Ascending aorta (tissue), 2 donors: ENCODE measurements at places on chromosomes 1 and 21.

DNA sequence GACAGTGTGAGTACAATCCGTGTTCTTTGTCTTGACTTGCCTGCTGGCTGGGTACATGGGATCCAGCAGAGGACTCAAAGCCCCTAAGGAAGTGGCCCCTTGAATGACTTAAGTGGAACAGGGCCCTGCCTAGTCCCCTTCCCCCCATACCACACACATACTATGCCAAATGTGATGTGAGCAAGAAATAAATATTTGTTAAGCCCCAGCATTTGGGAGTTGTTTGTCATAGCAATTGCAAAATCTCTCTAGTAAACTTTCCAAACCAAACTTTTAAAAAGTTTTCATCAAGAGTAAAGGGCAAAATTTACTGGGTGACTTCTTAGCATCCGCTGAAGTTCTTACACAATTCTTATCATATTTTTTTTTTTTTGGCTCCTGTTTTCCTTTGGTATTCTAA is 32.5 kb upstream of the CACHD1 start:
- DNase-seq: no peak

DNA sequence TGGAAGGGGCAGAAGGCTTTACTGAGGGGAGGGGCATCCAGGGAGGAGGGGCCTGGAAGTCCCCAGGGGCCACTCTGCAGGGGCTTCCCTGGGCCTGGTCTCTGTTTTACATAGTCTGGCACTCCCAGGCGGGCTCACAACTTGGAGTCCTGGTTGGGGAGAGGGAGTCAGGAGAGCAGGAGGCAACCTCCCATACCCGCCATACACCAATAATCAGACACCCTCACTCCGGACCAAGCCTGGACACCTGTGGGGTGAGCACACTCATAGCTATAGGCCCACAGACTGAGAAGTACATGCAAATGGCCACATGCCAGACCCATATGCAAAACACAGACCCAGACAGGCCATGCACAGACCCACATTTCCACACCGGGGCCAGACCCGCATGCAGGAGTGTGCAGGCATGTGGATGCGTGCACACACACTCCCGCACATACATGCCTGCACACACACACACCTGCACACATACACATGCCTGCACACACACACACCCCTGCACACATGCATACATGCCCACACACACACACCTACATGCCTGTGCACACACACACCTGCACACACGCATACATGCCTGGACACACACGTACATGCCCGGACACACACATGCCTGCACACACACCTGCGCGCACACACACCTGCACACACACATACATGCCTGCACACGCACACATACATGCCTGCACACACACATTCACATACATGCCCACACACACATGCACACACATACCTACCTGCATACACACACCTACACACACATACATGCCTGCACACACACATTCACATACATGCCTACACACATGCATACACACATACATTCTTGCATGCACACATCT is 89.5 kb upstream of the RUNX3 start:
- no peak for DNase-seq

GRCh38 chr1:115330480-115331013 is 7.5 kb downstream of the NGF start:
- DNase-seq: peak; percentile 33

DNA sequence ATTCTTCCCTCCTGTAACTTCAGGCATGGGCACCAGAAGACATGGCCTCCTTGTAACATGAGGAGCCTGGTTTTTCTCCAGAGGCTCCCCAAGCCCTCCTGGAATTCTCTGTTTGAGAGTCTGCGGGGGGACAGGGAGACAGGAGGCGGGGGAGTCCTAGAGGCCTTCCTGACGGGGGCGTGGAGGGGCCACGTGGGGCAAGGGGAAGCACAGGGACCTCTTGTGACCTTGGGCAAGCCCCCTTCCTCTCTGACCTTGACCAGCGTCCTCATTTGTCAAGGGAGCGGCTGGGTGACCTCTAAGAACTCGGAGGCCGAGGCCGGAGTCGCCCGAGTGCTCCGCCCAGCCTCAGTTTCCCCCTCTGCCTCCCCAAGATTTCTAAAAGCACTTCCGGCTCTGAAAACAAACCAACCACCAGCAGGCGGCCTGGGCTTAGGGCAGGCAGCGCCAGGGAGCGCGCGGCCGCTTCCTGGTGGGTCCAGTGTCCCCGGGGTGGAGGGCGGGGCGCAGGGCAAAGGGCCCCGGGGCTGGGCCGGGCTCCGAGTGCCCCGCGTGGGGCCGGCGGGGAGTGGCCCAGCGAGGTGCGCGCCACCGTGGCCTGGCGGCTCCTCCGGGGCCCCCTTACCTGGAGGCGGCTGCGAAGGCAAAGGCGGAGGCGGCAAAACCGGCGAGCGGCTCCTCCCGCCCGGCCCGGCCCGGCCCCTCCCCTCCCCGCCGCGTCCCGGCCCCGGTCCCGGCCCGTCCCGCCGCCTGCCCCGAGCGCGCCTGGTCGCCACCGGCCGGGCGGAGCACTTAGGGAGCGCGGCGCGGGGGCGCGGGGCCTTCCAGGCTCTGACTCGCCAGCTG is at the start of gene TMCO4:
TMCO4 (minus strand) TSS at position 687 of the 846 bp plus-strand sequence. CDS start 19,158 bp downstream, outside the sequence.
- DNase-seq: no peak

DNA sequence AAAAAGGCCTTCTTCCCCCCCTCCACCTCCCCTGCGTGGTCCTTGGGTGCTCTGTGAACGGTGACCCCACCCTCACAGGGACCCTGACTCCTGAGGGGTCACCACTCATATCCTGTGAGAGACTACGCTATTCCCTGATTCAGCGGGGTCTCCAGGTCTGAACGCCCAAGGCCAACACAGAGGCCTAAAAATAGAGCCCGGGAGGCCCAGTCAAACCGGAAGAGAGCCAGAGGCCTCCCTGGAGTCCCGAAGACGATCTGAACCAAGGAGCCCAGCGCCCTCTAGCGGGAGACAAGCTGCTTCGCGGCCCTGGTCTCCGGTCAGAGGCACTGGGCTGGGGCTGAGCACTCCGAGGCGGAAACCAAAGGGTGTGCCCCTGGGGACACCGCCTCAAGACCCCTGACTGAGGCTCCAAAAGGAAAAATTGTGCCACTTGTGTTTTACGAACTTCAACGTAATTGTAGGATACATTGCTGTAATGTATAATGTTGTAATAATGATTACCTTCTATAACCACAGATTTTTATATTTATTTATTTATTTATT is 42.4 kb upstream of the PSEN2 start:
- peak; percentile 71 for DNase-seq

- DNase-seq: no peak
Observed at GRCh38 chr1:225572422-225572821, 80.5 kb downstream of the ENAH start.

- no peak for DNase-seq
Observed at GRCh38 chr1:233233508-233234040, 62.0 kb downstream of the PCNX2 start.

DNA sequence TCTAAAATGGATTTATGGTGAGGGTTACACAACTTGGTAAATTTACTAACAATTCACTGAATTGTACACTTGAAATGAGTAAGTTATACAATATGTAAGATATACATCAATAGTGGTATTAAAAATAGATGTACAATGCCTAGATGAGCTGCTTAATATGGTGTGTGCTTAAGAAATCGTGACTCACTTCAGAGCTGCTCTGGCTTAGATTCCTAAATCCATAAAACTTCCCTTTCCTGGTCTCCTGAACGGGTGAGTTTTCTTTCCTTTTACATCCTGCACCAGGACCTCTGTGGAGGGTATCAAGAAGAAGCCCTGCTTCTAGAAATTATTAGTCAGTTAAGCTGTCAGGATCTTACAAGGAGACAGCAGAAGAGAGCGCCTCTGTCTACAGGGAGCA is 30.4 kb downstream of the H3-3A start:
- DNase-seq: no peak

DNA sequence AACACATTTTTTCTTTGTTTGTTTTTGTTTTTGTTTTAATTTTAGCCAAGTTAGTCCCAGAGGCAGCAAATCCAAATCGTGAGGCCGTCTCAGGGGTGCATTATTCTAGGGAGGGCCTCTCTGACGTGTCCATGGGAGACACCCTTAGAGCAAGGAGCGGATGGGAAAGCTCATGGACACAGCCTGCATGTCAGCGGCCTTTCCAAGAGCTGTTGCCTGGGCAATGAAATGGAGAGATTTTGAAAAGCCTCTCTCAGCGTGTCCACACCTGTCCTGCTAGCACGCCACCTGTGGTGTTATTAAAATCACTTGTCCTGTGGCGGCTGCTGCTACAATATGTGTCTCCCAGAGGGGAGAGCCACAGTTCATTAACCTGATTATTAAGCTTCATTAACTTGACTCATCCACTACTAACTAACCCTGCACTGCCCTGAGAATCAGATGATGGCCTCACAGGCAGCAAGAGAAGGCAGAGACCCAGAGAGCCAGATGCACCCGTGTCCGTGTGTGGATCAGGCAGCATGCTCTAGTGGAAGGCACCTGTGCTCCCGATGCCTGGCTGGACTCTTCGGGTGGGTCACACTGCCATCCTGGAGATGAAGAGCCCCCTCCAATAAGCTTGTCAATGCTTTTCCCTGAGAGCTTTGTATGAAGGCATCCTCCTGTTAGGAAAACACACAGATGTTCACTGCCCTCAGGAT is 133.3 kb downstream of the PGBD5 start:
- DNase-seq: no peak

- no peak for DNase-seq
Observed at GRCh38 chr21:14589855-14590563, 43.9 kb upstream of the SAMSN1 start.

- no peak for DNase-seq
Observed at GRCh38 chr21:29335720-29336119, 37.0 kb downstream of the BACH1 start.

- DNase-seq: no peak
Observed at GRCh38 chr1:21848524-21849174, 36.6 kb downstream of the LDLRAD2 start.

- DNase-seq: no peak
Observed at GRCh38 chr1:6489383-6489765, 2.1 kb downstream of the PLEKHG5 start.

DNA sequence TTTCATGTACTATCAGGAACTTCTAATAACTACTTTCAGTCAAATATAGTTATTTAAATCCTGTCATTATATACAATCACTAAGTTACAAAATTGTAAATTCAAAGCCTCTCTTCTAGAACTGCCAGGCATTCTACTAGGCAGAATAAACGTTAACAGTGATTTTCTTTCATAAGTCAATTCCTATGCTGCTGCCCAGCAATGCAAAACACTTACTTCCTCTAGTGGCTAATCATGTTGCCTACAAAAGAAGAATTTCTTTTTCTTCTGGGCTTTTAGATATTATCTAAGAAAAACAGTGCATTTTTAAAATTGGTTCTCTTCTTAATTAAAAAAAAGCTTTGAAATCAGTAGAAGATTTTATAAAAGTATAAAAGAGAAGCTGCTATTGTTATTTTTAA is 509.8 kb upstream of the ADAMTS5 start:
- DNase-seq: no peak

- DNase-seq: no peak
Observed at GRCh38 chr1:174491606-174492005, 43.8 kb downstream of the GPR52 start.

GRCh38 chr1:48405940-48406339 is 66.1 kb downstream of the SPATA6 start:
- no peak for DNase-seq

DNA sequence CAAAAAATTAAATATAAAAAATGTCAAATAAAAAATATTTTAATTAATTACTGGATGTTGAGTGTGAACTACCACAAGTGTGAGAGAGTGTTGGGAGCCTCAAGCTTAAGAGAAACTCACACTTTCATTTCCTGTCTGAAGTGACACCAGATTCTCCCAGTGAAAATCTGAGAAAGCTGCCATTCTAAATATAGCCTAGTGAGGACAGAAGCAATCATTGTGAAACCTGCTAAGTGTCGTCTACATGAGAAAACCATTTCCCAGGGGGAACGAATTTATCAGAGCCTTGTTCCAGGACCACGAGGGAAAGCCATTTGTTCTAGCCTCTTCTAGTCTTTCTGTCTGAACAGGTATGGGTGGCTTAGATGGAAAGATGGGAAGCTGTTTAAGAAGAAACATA is 329.3 kb upstream of the PRMT6 start:
- DNase-seq: no peak

DNA sequence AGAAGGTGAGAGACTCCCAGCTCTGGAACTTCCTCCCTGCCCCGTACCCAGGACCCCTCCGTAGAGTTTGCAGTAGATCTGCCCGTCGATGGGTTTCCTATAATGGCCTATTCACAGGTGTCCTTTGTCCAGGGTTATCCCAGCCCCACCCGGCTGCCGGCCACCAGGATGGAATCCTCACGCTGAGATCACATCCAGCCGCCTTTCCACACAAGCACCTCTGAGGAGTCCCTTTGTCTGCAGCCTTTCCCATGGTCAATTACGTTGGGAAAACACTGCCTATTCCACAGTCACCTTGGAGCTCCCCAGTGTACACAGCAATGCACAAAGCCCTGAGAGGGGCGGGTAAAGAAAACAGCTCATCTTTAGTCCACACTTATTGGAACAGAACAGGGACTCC is 190.0 kb upstream of the EDN2 start:
- no peak for DNase-seq

DNA sequence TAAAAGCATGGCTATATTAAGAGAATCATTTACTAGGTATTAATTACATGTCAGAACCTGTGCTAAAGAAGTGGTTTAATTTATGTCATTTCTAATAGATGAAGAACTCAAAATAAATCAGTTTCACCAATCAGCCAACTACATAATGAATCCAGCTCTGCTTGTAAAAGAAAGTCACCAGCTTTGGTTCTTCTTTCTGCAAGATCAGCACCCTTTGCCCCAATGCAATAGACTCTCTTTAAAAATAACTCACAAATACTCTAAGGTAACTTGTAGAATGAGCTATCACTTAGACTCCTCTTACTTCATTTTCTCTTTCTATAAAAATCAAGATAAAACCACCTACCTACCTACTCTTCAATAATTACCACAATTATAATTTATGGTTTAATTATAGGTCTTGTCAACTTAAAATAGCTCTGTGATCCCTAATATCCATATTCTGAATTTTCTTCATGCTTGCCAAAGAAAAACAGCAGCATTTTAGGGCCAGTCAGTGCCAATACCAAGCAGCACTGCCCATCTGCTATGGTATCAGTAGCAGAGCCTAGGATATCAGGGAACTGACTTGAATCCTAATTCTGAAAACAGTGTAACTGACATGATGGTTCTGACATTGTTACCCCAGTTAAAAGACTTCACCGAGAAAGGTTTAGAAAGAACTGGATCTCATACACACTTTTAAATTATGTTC is 11.3 kb downstream of the SLC19A2 start:
- no peak for DNase-seq

GRCh38 chr1:72483846-72484357 is 201.6 kb upstream of the NEGR1 start:
- no peak for DNase-seq

- DNase-seq: peak; percentile 88
Observed at GRCh38 chr1:207644852-207645634, at the start of gene CR1L. Gene CR1L (plus strand): TSS chr1:207645133. CDS start chr1:207645234, 101 bp downstream.

GRCh38 chr1:9589719-9590157 is 1.0 kb downstream of the TMEM201 start:
- no peak for DNase-seq

- DNase-seq: no peak
Observed at GRCh38 chr1:46173361-46173856, 1.5 kb upstream of the TSPAN1 start.

- no peak for DNase-seq
Observed at GRCh38 chr1:6180707-6181311, 688 bp upstream of the CHD5 start.

- DNase-seq: no peak
Observed at GRCh38 chr1:112675728-112676381, 1.4 kb downstream of the MOV10 start.

GRCh38 chr1:193083365-193084088 is 21.7 kb downstream of the GLRX2 start:
- DNase-seq: no peak
